Jurkat, Clone E6-1 (cell line): ENCODE measurements at places on chromosomes 3 and 15.

- no peak for DNase-seq
Observed at GRCh38 chr3:188589071-188589470, 435.1 kb downstream of the LPP start.

DNA sequence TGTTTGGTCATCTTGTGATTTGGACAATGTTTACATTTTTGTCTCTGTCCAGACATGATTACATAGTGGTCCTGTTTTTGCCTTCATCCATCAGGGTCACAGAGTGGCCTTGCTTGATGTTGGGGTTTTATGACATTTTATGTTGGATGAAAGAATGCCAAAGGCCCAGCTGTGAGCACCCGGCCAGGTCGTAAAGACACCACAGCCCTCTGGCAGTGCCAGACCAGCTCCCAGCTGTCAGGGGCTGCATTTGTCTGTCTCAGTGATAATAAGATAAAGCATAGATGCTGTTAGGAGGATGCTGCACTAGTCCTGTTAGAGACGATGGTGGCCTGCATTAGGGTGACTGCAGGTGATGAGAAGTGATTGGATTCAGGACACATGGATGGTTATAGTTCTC is 117.5 kb downstream of the FAM174B start:
- no peak for DNase-seq

DNA sequence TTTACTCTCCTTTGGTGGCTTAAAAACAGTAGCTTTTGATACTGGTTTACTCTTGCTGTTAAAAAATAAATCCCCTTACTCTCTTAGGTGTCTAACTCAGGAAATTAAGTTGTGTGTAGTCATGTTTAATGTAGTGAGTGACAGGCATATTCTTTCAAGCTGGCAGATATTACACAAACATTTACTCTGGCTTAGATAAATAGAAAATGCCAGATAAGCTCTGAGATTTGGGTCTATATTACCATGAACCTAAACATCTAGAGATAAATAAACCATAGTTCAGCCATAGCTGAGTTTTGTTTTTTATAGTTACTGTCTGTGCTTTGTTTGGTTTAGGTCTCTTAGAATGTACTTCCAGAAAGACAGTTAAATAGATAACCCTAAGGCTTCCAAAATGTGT is 2.4 kb downstream of the SEMA6D start:
- no peak for DNase-seq

GRCh38 chr3:39134305-39134704 is 19.1 kb downstream of the CSRNP1 start:
- no peak for DNase-seq

- DNase-seq = peak; percentile 72
Observed at GRCh38 chr15:73996939-73997338, 2.4 kb downstream of the PML start.

- DNase-seq = no peak
Observed at GRCh38 chr3:134287512-134287911, 36.9 kb upstream of the RYK start.

GRCh38 chr15:64464276-64465005 is 4.1 kb downstream of the ZNF609 start:
- no peak for DNase-seq

GRCh38 chr3:43198791-43199644 is 87.3 kb upstream of the SNRK start:
- no peak for DNase-seq

DNA sequence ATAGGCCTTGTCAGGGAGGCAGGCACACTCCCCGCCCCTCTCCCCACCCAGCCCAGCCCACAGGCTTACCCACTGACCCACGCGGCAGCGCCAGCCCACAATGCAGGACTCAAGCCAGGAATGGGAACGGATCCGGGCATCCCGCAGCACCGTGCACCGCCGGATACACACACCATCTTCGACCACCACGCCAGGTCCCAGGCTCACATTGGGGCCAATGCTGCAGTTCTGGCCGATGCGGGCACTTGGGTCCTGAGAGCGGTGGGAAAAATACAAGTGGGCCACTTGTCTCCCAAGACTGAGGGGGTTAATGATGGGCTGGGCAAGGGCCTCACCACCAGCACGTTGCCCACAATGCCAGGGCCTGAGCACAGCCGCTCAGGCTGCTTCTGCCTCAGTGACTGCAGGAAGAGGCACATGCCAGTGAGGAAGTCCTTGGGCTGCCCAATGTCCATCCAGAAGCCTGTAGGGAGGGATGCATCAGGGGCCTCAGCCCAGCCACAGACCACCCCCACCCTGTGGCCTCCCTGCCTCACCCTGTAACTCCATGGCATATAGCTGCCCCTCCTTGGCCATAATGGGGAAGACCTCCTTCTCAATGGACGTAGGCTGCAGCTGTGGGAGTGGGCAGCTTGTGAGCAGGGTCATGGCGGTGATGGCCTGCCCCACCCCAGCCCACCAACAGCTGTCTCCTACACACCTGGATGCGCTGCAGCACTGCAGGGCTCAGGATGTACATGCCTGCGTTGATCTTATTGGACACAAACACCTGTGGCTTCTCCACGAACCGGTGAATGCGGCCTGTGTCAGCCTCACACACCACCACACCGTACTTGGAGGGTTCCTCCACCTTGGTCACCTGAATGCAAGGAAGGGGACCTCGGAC is 1.6 kb downstream of the GMPPB start:
- DNase-seq = no peak

- no peak for DNase-seq
Observed at GRCh38 chr3:191139736-191140135, 59.3 kb upstream of the OSTN start.
